ENCODE measurements at places on chromosomes 5 and 9. TPM values are rescaled to one million over a fixed set of nuclear protein-coding genes. Genes with fewer than 3 reads are reported as not detected.

The DELE1 gene
- total RNA-seq, result 47.7 TPM

The ANKH gene
- 24.7 TPM for total RNA-seq

The ZNF189 gene
- 26.0 TPM for total RNA-seq

The KCNN2 gene
- total RNA-seq, result 1.8 TPM

DNA sequence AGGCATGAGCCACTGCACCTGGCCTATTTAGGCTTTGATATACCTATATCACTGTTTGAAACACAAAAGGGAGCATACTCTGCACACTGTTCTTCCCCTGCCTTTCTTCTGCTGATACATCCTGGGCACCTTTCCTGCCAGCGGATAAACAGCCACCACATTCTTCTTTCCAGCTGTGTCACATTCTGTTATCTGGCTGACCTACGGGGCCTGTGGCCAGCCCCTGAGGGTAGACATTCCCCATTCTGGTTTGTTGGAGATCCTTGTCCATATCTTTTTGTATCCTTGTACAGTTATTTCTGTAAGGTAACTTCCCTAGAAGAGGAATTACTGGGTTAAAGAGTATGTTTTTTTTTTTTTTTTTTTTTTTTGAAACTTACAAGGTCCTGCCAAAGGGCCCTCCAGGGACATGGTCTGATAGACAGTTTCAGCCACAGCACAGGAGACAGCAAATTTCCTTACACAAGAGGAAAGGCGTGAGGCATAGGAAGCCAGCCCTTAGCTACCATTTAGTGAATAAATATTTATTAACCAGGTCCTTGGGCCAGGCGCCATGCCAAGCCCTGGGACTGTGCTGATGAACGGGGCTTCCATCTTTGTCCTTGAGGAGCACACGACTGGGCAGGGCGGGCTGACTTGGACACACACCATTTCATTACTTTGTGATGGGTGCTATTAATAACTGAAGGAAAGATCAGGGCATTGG, 57.8 kb downstream of the ERGIC1 start:
- H3K36me3 ChIP-seq, result no peaks in the 10 kb centered on the region
- H3K27ac ChIP-seq, result peak overlapping the region; percentile 82
- H3K27me3 ChIP-seq, result no peaks in the 10 kb centered on the region
- peak; percentile 91 for DNase-seq

GRCh38 chr5:110909950-110910349, 161.6 kb upstream of the TSLP start:
- no peak for DNase-seq
- H3K4me1 ChIP-seq, result peaks cover 16% of the 10 kb centered on the region
- H3K4me3 ChIP-seq, result no peak overlapping the region
- H3K27ac ChIP-seq, result no peak overlapping the region
- no peaks in the 10 kb centered on the region for H3K36me3 ChIP-seq

- no peaks in the 10 kb centered on the region for H3K36me3 ChIP-seq
- H3K4me3 ChIP-seq, result no peak overlapping the region
- H3K4me1 ChIP-seq, result peaks cover 20% of the 10 kb centered on the region
- no peak overlapping the region for H3K27ac ChIP-seq
- no peak for DNase-seq
Observed at GRCh38 chr9:6641056-6641455, 4.5 kb downstream of the GLDC start.
